Esophagus squamous epithelium (tissue), 5 donors: ENCODE measurements at places on chromosomes 6 and 20. TPM values are rescaled to one million over a fixed set of nuclear protein-coding genes. Genes with fewer than 3 reads are reported as not detected.

The OPRL1 gene
- 0.76 TPM for total RNA-seq

DNA sequence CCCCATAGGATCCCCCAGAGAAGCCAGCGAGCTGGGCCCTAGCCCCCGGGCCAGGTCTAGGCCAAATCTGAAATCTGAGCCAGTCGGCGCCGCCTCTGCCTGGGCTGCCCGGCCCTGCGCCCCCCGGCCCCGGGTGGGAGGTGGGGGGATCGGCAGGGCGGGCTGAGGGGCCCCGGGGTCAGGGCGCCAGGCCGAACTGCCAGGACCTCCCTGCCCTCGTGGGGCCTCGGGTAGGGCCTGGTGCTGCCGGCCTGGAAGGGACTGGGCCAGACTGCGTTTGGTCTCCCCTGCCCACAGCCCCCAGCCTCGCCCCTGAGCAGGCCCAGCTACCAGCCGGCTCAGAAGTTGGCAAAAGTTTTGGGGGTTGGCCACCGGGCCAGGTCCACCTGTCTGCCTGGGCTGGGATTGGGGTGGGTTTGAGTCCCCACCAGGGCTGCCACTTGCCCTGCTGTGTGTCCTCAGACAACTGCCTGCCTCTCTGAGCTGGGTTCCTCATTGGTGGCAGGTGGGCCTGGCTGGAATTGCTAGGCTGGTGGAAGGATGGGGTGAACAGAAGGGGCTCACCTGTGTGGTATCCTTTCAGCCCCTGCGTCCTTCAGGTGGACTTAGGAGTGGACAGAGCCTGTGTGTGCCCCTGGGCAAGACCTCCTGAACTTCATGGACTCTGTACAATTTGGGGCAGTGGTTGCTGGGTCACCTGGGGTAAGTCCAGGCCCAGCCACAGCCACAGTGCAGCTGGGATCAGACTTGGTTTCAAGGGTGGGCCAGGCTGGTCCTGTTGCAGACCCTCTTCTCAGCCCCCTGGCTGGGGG lies 801 bp downstream of the SRC start:
- peak overlapping the region; percentile 94 for H3K27ac ChIP-seq
- DNase-seq, result no peak
- H3K4me3 ChIP-seq, result peak overlapping the region; percentile 57
- no peaks in the 10 kb centered on the region for H3K36me3 ChIP-seq
- no peaks in the 10 kb centered on the region for H3K27me3 ChIP-seq

GRCh38 chr20:44727651-44728050 lies 12.5 kb downstream of the CCN5 start:
- H3K4me3 ChIP-seq, result no peak overlapping the region
- DNase-seq, result no peak
- H3K27ac ChIP-seq, result no peak overlapping the region
- H3K4me1 ChIP-seq, result peaks cover 5% of the 10 kb centered on the region

GRCh38 chr20:22863826-22864225 lies 171.3 kb upstream of the SSTR4 start:
- H3K4me1 ChIP-seq, result no peaks in the 10 kb centered on the region
- no peaks in the 10 kb centered on the region for H3K36me3 ChIP-seq
- no peaks in the 10 kb centered on the region for H3K27me3 ChIP-seq
- DNase-seq, result no peak

- no peaks in the 10 kb centered on the region for H3K36me3 ChIP-seq
- H3K4me1 ChIP-seq, result peaks cover 6% of the 10 kb centered on the region
- peaks cover 9% of the 10 kb centered on the region for H3K27me3 ChIP-seq
Observed at GRCh38 chr20:2693286-2694007, 867 bp downstream of the EBF4 start.

GRCh38 chr6:94414041-94414440 lies 994.7 kb upstream of the EPHA7 start:
- H3K27ac ChIP-seq, result no peak overlapping the region
- no peak overlapping the region for H3K4me3 ChIP-seq
- no peak for DNase-seq

- H3K27me3 ChIP-seq, result peaks cover 21% of the 10 kb centered on the region
- no peaks in the 10 kb centered on the region for H3K4me1 ChIP-seq
- H3K27ac ChIP-seq, result no peak overlapping the region
- no peak for DNase-seq
- no peak overlapping the region for H3K4me3 ChIP-seq
Observed at GRCh38 chr6:129943637-129944271, 74.6 kb upstream of the L3MBTL3 start.
